Activated CD8-positive, alpha-beta memory T cell treated with anti-CD3 and anti-CD28 coated beads, Interleukin-2, amount 10 ng/mL, durations not matched to agents 7 days and 5 days (primary cell): ENCODE measurements at places on chromosomes 11 and 22.
A peak's percentile ranks its signal among the peaks of the same experiment; 100 is the strongest.

DNA sequence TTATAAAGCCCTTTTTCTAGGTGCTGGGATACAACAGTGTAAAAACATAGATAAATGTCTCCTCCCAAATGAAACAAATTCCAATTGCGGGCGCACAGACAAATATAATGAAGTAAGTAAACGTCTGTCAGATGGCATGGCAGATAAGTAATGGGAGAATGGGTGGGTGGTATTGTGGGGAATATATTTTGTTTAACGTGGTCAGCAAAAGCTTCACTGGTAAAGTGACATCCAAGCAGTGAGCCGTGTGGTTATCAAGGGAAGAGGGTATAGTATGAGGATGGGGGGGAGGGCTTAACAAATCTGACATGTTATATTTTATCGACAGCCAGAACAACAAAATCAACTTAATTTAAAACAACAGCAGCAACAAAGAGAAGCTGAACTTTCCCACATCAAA is 1.2 kb downstream of the SVIP start:
- no peak for DNase-seq

DNA sequence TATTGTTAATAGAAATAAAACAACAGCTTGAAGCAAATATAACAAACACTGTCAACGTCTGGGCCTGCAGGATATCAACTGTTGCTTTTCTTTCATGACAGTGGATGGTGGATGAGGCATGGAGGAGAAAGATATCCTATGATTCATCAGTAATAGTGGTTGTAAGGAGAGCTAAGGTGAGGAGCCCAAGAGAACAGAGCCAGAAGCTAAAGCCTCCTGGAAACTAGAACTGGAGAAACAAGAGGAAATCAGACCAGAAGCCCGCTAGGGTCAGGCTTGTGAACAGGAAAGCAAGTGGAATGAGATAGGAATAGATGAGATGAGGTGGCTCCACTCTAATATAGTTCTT is 37.7 kb upstream of the MMP12 start:
- no peak for DNase-seq

DNA sequence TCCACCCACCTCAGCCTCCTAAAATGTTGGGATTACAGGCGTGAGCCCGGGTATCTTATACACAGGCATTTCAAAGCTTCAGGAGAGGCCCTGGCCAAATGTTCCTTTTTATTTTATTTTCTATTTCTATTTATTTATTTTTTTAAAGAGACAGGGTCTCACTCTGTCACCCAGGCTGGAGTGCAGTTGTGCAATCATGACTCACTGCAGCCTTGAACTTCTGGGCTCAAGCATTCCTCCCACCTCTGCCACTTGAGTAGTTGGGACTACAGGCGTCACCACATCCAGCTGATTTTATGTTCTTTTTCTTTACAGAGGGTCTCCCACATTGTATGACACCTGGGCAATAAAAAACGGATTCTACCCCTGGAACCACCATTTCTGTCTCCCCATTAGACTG is 71.2 kb downstream of the FBXO7 start:
- DNase-seq = no peak

DNA sequence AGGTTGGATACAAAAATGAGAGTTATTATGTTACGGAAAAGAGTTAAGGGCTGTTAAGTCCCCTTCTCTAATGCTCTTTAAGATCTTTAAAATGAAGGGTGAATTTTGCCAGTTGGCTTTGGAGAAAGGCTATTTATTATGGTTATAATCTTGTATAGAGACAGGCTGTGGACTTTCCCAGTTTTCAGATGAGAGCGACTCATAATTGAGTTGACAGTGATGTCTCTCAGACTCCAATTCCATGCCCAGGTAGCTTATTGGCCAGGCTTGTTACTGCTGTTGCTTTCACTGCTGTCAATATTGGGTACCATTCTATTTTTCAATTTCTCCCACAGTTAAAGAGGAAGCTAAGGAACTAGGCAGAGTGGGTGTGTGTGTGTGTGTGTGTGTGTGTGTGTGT is 13.1 kb downstream of the ENDOD1 start:
- no peak for DNase-seq

GRCh38 chr11:4975436-4975835 is 19.2 kb upstream of the OR51L1 start:
- DNase-seq = no peak

GRCh38 chr11:93517041-93517440 is 26.1 kb downstream of the SMCO4 start:
- DNase-seq = no peak

DNA sequence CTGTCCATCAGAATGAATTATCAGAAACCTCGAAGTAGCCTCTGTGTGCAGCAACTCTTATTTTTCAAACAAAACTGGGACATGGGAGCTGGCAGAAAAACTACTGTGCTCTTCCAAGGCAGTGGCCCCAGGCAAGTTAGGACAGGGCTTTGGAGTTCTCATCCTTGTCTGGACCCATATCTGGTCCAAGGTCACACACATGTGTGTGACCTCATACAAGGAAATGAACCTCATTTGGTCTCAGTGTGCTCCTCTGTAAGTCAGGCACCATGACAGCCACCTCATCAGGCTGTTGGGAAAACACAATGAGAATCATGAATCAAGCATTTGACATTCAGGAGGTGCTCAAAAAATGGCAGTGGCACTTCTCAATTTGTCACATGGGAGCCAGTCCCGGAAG is 25.8 kb downstream of the LARGE1 start:
- DNase-seq = no peak

DNA sequence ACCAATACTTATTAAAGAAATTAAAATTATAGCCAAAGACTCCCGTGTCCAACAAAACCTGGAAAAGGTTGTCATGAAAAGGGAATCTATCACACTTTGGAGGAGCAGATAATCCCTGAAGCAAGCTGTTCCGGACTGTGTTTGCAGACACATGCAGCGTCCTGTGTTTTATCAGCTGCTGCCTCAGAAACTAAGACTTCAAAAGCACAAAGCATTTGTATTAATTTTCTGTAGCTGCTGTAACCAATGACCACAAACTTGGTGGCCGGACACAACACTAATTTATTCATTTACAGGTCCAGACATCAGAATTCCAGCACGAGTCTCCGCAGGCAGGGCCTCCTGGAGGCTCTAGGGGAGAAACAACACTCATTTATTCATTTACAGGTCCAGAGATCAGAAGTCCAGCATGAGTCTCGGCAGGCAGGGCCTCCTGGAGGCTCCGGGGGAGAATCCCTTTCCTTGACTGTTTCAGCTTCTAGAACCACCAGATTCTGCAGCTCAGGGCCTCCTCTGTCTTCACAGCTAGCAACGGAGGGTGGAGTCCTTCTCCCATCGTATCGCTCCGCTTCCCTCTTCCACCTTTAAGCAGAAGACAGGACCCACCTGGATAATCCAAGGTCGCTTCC is 465.3 kb downstream of the BRD1 start:
- DNase-seq = peak; percentile 35
